ENCODE measurements at places on chromosomes 5 and 9.

DNA sequence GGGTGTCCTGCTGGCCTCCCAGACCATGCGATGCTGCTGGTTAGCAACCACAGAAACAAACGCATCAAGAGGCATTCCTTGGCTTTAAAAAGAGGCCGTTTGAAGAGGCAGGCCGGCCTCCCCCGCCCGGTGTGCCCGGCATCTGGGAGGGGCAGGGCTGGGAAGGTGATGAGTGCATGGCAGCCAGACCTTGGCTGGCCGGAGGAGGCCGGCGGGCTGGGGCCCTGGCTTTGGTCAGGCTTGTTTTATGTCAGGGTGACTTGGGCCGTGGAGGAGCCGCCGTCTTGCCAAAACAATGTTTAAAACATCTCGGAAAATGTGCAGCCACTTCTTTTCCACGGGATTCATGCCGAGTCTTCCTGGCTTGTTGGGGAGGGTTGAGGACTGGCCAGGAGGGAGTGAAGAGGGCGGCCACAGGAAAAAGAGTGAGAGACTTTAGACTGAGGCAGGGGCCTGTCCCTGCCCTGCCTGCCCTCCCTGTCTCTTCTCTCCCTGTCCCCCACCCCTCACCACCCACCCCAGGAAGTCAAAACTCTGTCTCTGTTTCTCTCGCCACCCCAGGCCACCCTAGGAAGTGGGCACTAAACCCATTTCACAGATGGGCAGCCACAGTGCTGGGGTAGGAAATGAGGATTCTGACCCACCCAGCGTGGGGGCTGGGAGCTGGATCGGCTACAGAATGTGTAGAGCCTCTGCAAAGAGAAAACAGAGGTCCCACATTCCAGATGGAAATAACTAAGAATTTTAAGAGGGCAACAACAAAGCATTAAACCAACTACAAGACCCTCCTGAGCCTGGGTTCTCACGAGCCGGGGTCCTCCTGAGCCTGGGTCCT, 143.0 kb downstream of the RXRA start:
- DNase-seq: no peak

GRCh38 chr5:158492136-158492535, 607.6 kb downstream of the EBF1 start:
- DNase-seq: no peak

DNA sequence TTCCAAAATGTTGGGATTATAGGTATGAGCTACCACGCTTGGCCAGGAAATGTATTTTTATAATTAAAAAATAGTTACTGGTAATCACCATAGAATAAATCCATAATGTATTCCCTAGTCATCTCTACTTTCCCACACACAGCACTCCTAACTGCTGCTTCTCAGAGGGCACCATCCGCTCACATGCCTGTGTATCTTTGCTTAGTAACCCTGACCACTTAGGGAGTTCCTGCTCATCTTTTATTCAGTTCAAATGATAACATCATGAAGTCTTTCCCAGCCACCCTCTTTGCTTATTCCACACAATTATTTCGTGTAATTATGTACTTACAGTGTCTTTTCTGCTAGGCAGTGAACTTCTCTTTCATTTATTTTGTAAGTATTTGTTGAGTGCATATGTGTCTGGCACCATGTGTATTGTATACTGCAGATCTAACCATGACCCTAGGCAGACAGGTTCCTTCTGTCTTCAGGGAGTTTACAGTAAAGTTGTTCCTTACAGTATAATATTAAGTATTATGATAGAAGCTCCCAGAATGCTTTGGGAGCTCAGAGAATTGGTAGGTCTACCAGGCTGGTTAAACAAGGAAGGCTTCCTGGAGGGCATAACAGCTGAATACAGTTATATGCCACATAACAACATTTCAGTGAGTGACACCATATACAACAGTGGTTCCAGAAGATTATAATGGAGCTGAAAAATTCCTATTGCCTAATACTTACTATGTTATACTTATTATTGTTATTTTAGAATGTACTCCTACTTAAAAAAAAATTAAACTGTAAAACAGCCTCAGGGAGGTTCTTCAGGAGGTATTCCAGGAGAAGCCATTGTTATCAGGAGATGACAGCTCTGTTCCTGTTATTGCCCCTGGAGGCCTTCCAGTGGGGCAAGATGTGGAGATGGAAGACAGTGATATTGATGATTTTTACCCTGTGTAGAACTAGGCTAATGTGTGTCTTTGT, 39.2 kb downstream of the DCAF10 start:
- DNase-seq: no peak

DNA sequence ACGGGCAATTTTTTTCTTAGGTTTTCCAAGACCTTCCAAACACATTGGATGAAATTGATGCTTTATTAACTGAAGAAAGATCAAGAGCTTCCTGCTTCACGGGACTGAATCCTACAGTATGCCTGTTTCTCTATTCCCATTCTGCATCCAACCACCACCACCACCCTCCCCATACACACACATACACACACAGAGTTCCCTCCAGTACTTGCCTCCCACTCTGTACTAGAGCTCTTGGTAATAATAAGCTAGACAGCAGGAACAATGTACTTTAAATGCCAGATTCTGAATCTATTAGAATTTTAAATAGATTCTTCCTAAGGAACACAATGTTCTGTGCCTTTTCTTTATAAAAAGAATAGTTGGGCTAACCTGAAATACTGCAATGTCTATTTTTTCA, 67.4 kb downstream of the KLF9 start:
- DNase-seq: no peak

- no peak for DNase-seq
Observed at GRCh38 chr5:120539471-120539870, 75.4 kb downstream of the PRR16 start.

DNA sequence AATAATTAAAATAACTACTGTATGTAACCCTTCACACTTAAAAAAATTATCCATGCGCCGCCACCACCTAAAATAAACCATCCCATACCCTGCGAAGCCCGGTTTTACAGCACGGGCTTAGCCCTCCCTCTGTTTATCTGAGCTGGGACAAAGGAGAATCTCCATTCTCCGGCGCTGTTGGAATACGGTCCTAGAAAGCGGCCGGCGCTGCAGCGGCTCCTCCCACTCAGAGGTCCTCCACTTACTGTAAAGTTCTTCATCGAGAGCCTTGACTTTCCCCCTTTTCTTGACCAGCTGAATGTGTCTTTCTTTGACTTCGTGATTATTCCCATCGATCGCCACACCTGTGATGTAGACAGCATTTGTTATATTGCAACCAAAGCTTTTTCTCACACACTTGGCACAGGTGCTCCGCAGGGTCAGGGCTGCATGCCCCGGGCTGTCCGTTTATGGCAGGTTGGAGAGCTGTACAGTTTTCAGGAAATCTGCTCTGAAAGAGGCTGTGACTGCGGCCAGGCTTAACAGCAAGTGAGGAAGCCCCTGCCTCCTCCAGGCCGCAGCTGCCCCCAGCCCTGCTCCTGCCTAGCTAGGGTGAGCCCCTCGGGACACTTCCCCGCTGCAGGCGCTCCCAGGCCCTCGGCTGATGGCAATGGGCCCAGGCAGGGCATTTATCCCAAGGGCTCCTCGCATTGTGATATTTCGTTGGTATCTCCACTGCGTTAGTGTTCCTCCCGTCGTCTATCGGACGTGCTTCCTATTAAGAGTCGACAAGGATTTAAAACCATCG, 16.7 kb downstream of the GFPT2 start:
- DNase-seq: no peak

GRCh38 chr5:67146574-67146973, 50.0 kb downstream of the CD180 start:
- no peak for DNase-seq

- DNase-seq: no peak
Observed at GRCh38 chr5:72651779-72652178, 144.6 kb upstream of the ZNF366 start.

- DNase-seq: no peak
Observed at GRCh38 chr5:103512500-103512899, 50.1 kb downstream of the NUDT12 start.

DNA sequence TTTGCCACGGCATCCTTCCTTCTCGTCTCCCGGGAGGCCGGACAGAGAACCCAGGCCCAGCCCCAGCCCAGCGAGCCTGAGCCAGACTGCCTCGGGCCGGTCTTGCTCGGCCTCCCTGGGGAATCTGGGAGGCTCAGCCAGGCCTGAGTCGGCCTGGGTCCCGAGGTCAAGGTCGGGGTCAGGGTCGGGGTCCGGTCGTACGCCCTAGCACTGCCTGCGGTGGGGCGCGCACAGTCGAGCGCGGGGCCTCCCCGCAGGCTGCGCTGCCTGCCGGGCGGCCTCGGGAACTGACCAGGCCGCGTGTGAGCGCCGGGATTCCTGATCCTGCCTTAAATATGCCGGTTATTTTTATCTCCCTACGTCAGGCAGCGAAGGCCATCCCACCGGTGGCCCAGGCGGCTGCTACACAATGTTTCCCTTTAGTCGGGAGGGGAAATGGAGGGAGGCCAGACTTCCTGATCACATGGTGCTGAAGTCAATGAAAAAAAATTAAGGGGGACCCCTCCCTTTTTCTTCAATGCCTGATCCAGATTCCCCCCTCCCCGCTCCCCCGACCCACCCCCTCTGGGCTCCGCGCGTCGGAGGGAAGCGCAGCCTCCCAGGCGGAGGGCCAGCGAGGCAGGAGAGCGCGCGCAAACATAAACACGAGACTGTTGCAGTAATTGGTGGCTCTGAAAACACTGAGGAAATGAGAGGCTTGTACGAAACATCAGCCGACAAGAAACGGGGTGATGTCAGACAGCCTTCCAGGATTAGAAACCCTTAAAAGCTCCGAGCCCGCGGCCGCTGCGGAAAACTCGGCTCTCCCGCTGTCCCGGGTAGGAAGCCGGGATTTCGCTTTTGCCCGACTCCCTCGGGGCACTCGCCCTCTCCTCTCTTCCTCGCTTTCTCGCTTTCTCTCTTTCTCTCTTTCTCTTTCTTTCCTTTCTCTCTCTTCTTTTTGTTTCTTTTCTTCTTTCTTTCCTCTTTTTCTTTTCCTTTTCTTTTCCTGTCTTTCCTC, 148.2 kb upstream of the KLF4 start:
- no peak for DNase-seq

DNA sequence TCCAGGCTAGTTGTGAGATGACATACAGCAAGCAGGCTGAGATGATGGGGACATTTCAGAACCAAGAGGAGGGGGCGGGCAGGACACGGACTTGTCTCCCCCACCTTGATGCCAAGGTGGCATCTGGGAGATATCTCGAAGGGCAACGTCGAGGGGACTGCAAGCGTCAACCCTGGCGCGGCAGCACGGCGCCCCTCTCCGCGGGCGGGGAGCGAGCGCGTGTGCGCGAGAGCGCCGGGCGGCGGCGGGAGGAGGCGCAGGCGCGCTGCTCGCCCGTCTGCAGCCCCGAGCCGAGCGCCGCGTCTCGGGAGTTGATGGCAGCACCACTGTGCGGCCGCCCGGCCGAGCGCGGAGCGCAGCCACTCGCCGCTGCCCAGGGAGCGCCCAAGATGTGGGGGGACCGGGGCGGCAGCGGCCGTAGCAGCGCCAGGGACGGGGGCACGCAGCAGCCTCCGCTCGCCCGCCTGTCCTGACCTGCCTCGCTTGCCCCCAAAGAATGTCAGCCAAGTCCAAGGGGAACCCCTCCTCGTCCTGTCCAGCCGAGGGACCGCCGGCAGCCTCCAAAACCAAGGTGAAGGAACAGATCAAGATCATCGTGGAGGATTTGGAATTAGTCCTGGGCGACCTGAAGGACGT, at the start of gene PRR16:
Gene PRR16 (plus strand): TSS at position 310 of the 636 bp plus-strand sequence.
- DNase-seq: no peak

- DNase-seq: no peak
Observed at GRCh38 chr9:100492952-100493351, 20.0 kb downstream of the TMEFF1 start.

DNA sequence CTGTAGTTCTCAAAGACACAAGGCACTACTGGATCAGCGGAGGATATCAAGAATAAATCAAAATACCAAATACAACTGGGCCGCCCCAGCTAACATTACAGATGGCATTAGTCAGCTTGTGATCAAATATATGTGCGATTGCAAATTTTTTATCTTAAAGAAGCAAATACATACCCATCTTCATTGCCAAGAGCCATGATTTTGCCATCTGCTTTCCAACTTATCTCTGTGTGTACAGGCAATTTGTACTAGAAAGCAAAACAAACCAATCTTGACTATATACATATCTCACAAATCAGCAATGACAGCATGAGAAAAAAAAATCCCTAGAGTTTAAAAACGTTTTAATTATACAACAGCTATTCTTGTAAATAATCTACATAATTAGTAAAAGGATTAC, 20.3 kb downstream of the GEMIN5 start:
- no peak for DNase-seq

DNA sequence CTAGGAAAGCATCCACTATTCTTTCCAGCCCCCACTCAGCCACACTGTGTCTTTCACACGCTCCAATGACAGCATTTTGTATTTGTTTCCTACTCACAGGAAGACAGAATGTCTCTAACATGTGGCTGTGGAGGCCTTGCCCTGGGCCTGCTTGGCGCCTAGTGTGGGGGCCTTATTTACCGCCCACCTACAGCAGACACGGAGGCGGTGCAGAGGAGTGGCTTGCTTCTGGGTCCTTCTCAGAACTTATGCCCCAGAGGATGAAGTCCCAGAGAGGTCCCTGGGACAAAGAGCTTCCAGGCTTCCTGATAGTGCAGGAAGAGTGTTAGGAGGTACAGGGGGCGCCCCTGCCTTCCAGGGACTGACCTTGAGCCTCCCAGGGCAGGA, 8.5 kb upstream of the MRNIP start:
- DNase-seq: no peak

- no peak for DNase-seq
Observed at GRCh38 chr9:136620441-136621018, 42.2 kb upstream of the EGFL7 start.

- DNase-seq: no peak
Observed at GRCh38 chr9:107647141-107647540, 157.6 kb upstream of the KLF4 start.

GRCh38 chr9:96080364-96080763, 204.9 kb downstream of the ERCC6L2 start:
- no peak for DNase-seq

DNA sequence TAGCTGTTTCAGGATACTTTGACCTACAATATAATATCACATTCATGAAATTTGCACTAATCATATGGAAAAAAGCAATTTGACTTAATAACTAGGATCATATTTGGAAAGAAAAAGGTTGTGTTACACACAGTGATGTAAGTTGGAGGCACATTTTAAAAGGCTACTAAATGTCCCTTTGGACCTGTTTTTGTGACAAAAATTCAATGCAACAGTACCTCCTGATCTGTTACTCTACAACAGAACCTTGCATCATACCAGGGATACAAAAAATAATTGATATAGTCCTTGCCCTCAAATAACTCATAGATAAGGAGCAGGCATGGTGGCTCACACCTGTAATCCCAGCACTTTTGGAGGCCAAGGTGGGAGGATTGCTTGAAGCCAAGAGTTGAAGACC, 67.1 kb downstream of the BAAT start:
- DNase-seq: no peak

- DNase-seq: no peak
Observed at GRCh38 chr9:133637451-133638055, 1.4 kb downstream of the DBH start.

Measured in KG1 (cell line).